ENCODE measurements at places on chromosomes 7 and 10. TPM values are rescaled to one million over a fixed set of nuclear protein-coding genes. Genes with fewer than 3 reads are reported as not detected.

The PDK4 gene
- 411 TPM for total RNA-seq

The LEP gene
- 0.16 TPM for total RNA-seq

The MEOX2 gene
- total RNA-seq: 7.8 TPM

The CLDN3 gene
- total RNA-seq: not detected

The ANKRD61 gene
- not detected for total RNA-seq

The KLHDC10 gene
- 17.1 TPM for total RNA-seq

The TMEM273 gene
- 17.8 TPM for total RNA-seq

The POMZP3 gene
- 7.2 TPM for total RNA-seq

The PPP1R17 gene
- not detected for total RNA-seq

The COA1 gene
- total RNA-seq: 43.2 TPM

The FAM25G gene
- total RNA-seq: not detected

The TUBAL3 gene
- not detected for total RNA-seq

The TUBB8 gene
- total RNA-seq: not detected

The CUZD1 gene
- total RNA-seq: not detected

The PNLIPRP2 gene
- not detected for total RNA-seq

The POP7 gene
- 34.2 TPM for total RNA-seq

The AVPI1 gene
- 10.5 TPM for total RNA-seq

The SPDYE5 gene
- not detected for total RNA-seq

The RBP4 gene
- total RNA-seq: not detected

The IFIT2 gene
- 2.8 TPM for total RNA-seq

The GDF2 gene
- not detected for total RNA-seq

The UTF1 gene
- not detected for total RNA-seq

The SPDYE8 gene
- total RNA-seq: not detected

The CDC14C gene
- not detected for total RNA-seq

The FKBP9 gene
- total RNA-seq: 93.8 TPM

The RBM20 gene
- total RNA-seq: 6.2 TPM
